ENCODE measurements at places on chromosomes 11 and 22. TPM values are rescaled to one million over a fixed set of nuclear protein-coding genes. Genes with fewer than 3 reads are reported as not detected.

Gene CABP4
- polyA plus RNA-seq, result 0.28 TPM

Gene DYNC2H1
- polyA plus RNA-seq, result 1.5 TPM

Gene PRG2
- 1.1 TPM for polyA plus RNA-seq

Gene FLRT1
- polyA plus RNA-seq, result not detected

Gene OR6T1
- not detected for polyA plus RNA-seq

Gene ZNF70
- 0.85 TPM for polyA plus RNA-seq

Gene NCF4
- 249 TPM for polyA plus RNA-seq

Gene NDUFS8
- 130 TPM for polyA plus RNA-seq

Gene DDI1
- polyA plus RNA-seq, result not detected

Gene CTSW
- 0.71 TPM for polyA plus RNA-seq

Gene CNGA4
- not detected for polyA plus RNA-seq

Gene CD59
- 21.1 TPM for polyA plus RNA-seq

Gene OR5T2
- polyA plus RNA-seq, result not detected

Gene SERHL2
- 0.24 TPM for polyA plus RNA-seq

Gene LRP4
- polyA plus RNA-seq, result not detected

Gene OR9Q1
- not detected for polyA plus RNA-seq

All from CD14-positive monocyte (primary cell).